ENCODE measurements at places on chromosomes 11 and 22.
A peak's percentile ranks its signal among the peaks of the same experiment; 100 is the strongest.

- DNase-seq, result no peak
These were observed 50.6 kb downstream of the ELFN2 start for GRCh38 chr22:37376643-37377042.

GRCh38 chr11:62443390-62444235 lies 24.8 kb downstream of the SCGB1A1 start:
- DNase-seq, result no peak

DNA sequence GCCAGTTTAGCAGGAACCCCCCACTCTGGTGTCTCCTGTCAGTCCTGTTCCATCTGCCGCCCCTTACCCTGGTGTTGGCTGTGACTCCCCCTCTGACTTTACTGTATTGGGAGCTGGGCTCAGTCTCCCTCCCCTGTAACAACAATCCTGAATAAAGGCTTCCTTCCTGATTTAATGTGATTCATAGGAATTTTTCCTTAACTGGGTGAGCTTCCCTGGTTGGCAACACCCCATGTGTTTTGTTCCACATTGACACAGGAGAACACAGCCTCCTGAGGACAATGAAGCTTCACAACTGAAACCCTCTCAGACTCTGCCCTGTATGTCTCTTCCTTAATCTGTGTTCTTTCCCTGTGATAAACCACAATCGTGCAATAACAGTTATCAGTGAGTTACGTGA lies 8.4 kb downstream of the APOL4 start:
- no peak for DNase-seq

- DNase-seq, result no peak
These were observed 60.1 kb downstream of the DCUN1D5 start for GRCh38 chr11:103031834-103032233.

GRCh38 chr22:37202001-37202555 lies 10.2 kb downstream of the SSTR3 start:
- DNase-seq, result no peak

GRCh38 chr11:100232006-100232405 lies 455.1 kb upstream of the ARHGAP42 start:
- DNase-seq, result no peak

- DNase-seq, result no peak
These were observed 341.3 kb downstream of the CADM1 start for GRCh38 chr11:115162919-115163318.

DNA sequence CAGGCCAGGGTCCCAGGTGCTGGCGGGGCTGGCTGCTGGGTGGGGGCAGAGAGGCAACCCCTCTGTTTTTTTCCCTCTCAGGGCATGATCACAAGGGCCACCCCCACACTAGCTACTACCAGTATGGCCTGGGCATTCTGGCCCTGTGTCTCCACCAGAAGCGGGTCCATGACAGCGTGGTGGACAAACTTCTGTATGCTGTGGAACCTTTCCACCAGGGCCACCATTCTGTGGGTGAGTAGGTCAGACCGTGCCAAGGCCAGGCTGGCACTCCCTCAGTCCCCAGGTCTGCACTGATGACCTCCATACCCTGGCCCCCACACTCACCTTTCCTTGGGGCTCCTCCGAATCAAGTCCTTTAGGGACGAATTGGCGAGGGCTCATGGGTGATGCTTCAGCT lies 7.3 kb downstream of the TCN2 start:
- no peak for DNase-seq

DNA sequence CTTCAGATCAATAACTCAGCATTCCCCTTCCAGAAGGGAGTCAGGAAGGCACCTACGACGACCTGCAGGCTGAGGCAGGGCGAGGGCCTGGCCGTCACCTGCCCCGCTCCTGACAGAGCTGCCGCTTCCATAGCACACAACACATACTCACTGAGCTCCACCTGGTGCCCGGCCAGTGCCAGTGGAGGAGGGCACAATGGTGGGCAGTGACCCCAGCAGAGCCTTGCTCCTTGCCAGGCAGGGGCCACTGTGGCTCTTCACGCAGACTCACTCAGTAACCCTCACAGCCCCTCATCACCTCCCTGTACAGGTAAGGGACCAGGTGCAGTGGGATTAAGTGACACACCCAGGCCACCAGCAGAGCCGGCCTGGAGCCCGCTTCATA lies 24.6 kb downstream of the LRFN4 start:
- no peak for DNase-seq

DNA sequence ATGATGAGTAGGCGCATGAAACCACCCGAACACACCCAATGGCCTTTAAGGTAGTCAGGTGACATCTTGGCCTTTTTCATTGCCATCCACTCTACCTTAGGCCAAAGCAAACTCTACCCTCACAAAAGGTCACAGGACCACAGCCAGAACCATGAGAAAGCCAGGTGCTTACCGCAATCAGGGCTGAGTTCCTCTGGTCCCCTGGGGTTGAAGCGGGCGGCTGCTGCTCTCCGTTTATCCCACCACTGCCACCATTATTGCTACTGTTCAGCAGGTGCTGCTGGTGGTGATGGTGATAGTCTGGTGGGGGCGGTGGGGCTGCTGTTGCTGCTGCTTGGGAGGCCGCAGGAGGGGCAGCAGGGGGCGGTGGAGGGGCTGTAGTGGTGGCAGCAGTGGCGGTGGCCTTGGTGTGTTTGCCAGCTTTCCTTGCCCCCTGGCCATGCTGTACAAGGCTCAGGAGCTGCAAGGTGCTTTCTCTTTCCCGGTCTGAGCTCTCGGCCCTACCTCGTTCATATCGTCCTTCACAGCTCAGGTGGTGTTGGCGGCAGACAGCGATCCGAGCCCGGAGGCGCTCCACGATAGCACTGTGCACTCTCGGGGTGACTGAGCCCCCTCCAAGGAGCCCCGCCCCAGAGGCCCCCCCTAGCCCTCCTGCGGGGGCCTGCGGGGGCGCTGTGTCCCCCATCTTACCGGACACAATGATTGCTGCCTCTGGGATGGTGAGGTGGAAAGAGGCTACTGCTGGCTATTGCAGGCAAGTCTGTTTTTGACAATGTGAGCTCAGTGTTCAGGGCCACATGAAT lies 1.6 kb downstream of the MAML2 start:
- peak; percentile 81 for DNase-seq

- no peak for DNase-seq
These were observed 15.0 kb downstream of the ALKBH3 start for GRCh38 chr11:43895601-43896000.

DNA sequence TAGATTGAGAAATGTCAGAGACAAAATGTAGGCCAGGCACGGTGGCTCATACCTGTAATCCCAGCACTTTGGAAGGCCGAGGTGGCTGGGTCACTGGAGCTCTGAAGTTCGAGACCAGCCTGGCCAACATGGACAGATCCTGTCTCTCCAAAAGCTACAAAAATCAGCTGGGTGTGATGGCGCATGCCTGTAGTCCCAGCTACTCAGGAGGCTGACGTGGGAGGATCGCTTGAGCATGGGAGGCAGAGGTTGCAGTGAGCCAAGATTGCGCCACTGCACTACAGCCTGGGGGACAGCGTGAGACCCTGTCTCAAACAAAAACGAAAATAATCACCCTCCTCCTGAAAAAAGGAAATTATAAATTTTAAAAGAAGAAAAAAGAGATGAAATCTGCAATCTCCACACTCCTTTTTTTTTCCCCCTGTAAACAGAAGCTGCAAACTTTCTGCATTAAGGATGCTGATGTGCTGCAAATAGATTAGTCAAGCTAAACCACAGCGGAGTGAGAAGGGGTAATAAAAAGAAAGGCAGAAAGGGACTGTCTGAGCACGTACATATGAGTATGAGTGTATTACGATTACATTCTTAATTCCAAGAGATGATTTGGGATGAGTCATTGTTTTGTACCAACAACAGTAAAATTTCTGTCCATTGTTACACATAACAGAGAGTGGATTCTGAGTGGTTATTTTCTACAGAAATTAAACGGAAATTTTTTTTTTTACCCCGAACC lies 87.3 kb downstream of the SIK3 start:
- DNase-seq, result no peak

DNA sequence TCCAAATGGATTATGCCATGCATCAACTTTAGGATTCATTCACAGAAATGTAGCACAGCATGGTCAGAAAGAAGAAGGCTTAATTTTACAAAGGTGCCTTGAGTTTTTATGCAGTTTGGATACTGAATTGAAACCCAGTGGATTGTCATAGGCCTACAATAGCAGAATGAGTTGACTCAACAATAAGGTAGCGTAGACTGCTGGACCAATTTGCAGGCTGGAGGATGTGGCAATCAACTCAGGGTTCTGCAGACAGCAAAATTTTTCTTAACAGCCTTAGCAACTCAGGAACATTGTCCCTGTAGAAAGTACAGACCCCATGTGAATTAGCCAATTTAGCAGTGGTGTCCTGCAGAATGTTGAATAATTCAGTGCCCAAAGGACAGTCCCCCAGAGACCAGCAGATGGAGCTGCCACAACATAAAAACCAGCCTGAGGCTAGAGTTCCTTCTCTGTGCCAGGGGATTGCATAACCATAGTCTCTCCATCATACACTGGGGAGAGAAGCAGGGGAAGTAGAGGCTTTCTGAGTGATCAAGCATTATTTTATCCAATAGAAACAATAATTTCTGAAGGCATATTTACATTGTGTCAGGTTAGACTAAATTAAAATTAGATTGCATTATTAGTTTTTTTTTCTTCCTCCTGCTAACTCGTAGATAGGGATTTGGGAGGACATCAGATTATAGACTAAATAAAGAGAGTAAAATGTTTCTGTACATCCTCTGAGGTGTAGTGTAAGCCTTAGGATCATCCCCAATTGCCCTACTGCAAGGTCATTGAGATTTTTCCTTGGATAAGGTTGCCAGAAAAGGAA lies 20.3 kb upstream of the MRPL17 start:
- peak; percentile 33 for DNase-seq

GRCh38 chr11:5929571-5930368 lies 12.3 kb upstream of the OR56A3 start:
- no peak for DNase-seq

DNA sequence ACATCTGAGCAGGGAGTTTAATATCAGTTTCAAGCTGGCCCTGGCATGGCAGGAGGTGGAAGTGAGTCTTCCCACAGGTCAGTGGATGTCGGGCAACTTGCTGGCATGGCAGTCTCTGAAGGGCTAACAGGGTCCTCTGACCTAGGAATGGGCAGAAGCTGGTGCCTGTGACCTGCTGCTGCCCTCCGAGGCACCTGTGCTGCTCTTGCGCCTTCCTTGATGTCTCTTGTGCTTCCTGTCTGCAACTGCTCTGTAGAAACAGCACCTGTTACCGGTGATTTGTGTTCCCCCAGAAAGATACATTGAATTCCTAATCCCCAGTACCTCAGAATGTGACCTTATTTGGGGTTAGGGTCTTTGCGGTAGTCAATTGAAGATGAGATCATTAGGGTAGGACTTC lies 110.3 kb downstream of the RPS6KA4 start:
- no peak for DNase-seq

DNA sequence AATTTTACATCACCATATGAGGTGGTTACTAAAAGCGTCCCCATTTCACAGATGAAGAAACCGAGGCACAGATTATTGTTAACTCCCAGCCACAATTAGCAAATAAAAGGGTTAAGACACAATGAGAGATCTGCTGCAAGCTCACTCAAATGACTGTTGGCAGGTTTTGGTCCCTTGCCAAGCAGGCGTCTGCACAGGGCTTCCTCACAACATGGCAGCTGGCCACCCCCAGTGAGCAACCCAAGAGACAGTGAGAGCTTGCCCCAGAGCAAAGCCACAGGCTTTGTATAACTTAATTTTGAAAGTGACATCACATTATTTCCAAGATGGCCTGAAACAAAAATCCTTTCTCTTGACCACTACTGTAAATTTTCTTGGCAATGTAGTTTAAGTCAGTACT lies 217.6 kb downstream of the NTM start:
- DNase-seq, result no peak

DNA sequence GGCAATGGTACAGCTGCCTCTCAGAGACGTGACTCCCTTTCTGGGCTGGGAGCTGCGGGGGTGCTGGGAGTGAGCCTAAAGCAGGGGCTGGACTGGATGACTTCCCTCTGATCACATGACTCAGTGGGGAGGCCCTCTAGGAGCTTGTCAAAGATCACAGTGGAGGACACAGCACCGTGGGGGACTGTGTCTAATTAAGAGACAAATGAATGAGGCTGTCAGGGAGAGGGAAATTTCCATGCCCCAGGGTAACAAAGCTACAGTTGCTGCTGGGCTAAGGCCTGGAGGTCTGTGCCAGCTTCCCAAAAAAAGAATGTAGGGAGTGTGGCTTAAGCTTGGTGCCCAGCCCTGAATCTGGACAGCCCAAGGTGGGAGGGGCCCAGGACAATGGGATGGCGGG lies 262.8 kb upstream of the PLET1 start:
- DNase-seq, result no peak

DNA sequence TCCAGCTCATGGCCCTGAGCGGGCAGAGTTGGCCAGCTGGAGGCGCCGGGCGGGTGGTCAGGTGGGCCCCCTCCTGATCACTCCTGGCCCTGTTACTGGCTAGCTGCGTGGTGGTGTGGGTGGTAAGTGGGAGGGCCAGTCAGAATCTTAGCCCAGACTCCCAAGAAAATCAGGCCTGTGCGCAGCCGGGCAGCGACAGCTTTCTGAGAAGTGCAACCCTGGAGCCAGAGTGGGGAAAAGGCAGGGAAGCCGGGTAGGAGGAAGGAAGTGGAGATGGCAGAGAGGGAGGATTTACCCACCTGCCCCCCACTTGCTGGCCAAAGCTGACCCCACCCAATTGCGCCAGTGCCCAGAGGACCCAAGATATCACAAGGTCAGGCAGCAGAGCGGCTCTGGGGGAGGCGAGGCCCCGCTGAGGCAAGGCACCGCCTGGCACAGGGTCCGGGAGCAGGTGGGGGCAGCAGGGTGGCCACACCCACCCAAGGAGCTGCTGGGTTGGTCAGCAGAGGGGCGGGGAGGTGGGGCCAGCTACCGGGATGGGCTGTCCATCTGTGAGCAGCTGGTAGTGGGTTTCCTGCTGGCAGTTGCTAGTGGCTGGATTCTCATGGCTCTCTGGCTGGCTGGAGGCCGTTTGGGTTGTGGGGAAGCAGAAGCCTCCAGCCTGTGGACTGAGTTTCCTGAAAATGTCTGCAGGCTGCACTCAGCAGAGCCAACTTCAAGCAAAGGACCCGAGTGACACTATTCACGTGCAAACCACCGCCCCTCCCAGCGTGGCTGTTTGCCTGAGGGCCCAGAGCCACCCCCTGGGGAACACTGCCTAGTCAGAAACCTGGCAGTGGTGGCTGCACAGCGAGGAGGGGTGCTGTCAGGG lies 196.4 kb downstream of the IGLL1 start:
- DNase-seq, result no peak

- DNase-seq, result no peak
These were observed 119.0 kb downstream of the LDLRAD3 start for GRCh38 chr11:36062796-36063365.

DNA sequence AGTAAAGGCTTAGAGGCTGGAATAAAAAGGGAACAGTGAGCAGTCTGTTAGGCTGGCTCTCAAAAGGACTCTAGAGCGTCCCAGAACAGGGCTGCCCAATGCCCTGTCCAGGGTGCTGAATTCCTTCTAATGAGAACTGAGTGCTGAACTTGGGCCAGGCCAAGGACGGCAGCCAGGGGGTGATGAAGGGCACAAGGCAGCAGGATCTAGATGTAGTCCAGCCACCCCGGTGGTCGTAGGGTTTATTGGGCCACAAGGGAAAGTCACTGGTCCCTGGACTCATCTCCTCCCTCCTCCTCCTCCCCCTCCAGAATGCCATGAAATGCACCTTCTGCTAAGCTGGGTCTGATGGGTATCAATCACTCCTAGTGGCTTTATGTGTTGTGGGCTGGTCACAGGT lies 19.2 kb downstream of the NPTXR start:
- DNase-seq, result peak; percentile 66

Measured in GM12865 (cell line).